ENCODE measurements at places on chromosomes 16 and 17.

GRCh38 chr17:37413875-37414519 lies 7.3 kb downstream of the TADA2A start:
- H3K4me1 ChIP-seq: no peaks in the 10 kb centered on the region
- H3K27ac ChIP-seq: no peak overlapping the region
- peaks cover 4% of the 10 kb centered on the region for H3K36me3 ChIP-seq
- no peak for DNase-seq
- H3K4me3 ChIP-seq: no peak overlapping the region
- H3K27me3 ChIP-seq: no peaks in the 10 kb centered on the region

GRCh38 chr17:8109661-8110455 lies 8.5 kb downstream of the ALOXE3 start:
- H3K4me1 ChIP-seq: no peaks in the 10 kb centered on the region
- peak; percentile 82 for DNase-seq
- H3K27ac ChIP-seq: no peak overlapping the region
- no peaks in the 10 kb centered on the region for H3K36me3 ChIP-seq

DNA sequence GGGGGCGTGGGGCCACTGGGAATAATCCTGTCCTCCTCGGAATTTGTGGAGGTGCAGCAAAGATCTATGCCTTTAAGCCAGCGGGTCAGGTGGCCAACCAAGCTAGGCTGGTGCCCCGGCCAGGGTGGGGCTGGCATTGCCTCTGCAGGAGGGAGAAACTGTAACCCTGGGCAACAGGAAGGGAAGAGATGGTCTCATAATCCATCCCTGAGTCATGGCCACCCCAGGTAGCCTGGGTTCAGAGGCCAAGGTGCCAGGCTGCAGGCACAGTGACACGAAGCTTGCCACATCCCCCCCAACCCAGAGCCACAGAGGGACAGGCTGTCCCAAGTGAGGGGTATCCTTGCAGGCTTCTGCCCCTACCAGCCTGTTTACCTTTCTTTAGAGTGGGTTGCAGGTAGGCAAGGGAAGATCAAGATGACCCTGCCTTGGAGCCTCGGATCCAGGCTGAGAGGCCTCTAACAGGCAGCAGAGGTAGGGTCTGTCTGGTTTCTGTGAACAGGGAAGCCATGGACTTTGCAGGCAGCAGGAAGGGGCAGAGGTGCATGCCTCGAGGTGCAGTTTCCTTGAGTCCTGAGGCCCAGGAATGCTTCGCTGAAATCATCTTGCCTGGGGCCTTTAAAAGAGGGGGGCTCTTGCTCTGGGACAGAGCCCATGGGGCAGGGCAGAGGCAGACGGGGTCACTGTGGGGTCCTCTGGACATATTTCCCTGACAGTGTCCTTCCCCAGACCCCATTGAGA lies 4.0 kb downstream of the LASP1 start:
- no peak overlapping the region for H3K27ac ChIP-seq
- no peak for DNase-seq
- H3K27me3 ChIP-seq: no peaks in the 10 kb centered on the region
- peaks cover 10% of the 10 kb centered on the region for H3K36me3 ChIP-seq
- H3K4me1 ChIP-seq: peaks cover 54% of the 10 kb centered on the region
- H3K4me3 ChIP-seq: peak overlapping the region; percentile 18

DNA sequence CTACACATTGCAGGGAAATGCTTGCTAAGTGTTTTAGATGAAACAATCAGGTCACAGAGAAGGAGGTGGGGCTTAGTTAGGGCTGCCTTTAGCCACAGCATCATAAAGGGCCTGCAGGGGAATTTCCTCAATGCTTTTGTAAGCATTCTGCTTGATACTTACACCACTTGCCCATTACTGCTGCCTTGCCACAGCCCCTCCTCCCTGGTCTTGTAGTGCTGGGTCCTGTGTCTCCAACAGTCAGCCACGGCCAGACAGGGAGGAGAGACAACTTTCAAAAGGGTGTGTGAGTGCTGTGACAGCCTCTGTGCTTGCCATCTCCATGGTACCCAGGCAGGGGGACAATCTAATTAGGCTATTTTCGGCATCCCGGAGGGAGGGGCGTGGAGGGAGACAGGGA lies 111.2 kb downstream of the SHISA9 start:
- H3K4me1 ChIP-seq: no peaks in the 10 kb centered on the region
- no peaks in the 10 kb centered on the region for H3K27me3 ChIP-seq
- no peaks in the 10 kb centered on the region for H3K36me3 ChIP-seq
- DNase-seq: peak; percentile 21
- H3K27ac ChIP-seq: no peak overlapping the region
- H3K4me3 ChIP-seq: no peak overlapping the region

DNA sequence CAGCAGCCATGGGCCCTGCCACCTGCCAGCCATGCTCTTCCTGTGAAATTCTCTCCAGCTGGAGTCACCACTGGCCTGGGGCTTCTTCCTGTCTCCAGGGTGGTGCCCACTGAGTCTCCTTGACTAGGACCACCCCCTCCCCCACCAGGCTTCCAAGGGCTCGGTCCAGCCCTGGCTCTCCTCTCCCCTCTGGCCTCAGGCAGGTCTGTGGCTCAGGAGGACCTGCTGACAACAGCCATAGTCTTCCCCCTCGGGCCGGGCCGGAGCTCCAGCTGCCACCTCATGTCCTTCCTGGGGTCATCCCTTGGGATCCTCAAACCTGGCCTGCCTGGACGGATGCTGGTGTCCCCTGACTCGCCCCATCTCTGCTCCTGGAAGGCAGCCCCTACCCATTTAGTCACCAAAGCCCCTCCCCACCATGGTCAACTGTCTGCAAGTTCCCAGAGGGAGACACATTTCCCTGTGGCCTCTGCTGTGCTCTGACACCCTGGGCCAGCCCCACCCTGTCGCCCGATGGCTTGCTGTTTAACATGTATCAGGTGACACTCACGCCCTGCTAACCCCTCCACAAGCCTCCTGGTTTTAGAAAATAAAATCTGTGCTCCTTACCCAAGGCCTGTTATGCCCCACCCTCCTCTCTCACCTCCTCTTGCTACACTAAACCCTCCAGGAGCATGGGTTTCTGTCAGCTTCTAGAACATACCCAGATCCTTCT lies 186.2 kb downstream of the RBFOX3 start:
- no peak overlapping the region for H3K27ac ChIP-seq
- no peak overlapping the region for H3K4me3 ChIP-seq
- no peaks in the 10 kb centered on the region for H3K36me3 ChIP-seq
- no peaks in the 10 kb centered on the region for H3K27me3 ChIP-seq

Data from kidney (tissue), 22 donors.